ENCODE measurements at places on chromosomes 4 and X.

DNA sequence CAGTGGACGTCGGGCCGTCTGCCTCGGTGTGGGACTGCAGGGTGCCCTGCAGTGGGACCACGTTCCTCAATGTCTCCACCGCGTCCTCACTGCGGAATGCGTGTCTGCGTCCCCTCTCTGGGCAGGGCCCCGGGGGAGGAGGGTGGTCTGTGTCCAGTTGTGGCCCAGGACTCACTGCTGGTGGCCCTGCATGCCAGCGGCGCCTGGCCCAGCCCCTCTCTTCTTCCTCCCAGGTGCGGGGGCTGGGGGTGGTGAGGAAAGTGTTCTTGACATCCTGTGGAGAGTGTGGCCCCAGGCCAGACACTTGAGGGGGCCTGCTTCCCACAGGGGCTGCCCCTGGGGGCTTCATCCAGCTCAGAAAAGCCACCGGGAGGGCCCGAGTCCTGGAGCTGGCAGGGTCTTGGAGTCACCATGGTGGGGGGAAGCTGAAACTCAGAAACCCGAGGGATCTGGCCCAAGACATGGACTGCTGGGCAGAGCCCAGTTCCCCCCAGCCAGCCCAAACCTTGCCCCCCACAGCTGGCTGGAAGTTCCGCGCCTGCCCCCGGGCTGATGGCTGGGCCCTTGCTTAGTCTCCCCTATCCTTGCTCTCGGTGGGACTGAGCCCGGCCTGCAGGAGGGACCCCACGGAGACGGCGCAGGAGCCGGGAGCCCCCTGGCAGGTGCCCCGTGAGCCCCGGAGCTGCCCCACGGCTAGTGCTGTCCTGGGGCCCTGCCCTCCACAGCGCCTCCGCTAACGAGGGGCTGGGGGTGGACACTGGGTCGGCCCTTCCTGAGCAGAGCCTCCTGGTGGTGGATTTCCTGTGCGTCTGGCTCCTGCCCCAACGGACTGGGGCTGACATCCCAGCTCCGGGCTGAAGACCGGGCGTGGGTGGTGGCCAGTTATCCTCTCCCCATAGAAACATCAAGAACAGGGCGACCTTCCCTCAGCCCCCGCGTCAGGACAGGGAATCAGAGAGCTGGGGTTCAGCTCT, 2.9 kb downstream of the DOK7 start:
- DNase-seq = peak; percentile 66

DNA sequence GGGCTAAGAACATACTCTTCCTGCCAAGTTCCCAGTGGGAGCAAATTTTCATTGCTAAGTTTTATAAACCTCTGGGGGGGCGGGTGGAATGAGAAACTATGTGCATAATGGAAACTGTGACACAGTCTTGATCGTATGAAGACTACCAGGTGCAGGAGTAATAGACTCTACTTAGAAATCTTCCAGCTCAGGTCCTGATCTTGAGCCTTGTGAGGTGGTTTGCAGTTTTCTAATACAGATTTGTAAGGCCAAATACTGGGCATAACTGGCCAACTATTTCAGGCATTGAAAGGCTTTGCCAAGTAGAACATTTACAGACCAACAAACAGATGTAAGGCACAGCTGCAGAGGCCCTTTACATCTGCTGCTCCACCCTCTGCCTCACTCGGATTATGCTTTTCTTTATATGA, 89.7 kb upstream of the CBR4 start:
- no peak for DNase-seq

- peak; percentile 90 for DNase-seq
Measured at GRCh38 chr4:75180790-75181776, 248.2 kb downstream of the PARM1 start.

GRCh38 chr4:35358001-35358584, 886.2 kb downstream of the ARAP2 start:
- no peak for DNase-seq

DNA sequence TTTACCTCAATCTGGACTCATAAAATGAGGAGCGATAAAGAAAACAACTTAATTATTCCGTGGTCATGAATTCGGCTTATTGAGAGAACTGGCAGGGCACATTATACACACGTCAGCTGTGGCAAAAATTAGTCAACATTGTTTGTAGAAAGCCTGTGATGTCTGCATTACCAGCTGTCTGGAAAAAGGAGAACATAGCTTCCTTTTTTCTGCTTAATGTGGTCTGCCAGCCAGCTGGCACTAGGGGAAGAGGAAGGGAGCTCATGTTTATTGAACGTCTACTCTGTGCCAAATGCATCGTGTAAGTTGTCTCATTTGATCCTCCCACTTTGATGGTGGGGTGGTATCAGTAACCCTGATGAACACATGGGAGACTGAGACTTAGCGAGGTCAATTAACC, 367.6 kb downstream of the ARHGAP24 start:
- no peak for DNase-seq

DNA sequence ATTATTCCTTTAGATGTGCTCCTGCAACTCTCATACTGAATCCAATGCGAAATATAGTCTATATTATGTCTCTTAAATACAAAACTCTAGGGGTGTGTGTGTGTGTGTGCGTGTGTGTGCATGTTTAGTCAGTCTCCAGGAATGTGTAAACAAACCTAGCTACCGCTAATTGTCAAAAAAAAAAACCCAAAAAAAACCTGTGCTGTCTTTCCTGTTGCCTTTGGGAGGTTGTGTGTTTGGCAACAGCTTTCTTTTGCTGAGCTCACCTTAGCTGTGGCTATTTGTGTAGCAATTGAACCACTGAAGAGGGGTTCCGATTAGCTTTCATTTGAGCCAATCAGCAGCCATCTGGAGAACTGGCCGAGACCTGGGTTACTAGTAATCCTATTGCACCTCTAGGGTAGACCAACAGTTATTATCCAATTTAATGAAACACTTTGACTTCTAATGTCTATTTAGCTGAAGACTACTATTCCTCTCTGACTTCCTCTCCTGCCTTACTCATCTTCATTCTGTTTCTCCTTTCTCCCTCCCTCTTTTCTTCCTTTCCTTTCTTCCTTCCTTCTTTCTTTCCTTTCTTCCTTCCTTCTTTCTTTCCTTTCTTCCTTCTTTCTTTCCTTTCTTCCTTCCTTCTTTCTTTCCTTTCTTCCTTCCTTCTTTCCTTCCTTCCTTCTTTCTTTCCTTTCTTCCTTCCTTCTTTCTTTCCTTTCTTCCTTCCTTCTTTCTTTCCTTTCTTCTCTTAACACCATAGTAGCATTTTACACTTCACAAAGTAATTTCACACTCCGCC, 471.1 kb downstream of the GBA3 start:
- DNase-seq = peak; percentile 53

DNA sequence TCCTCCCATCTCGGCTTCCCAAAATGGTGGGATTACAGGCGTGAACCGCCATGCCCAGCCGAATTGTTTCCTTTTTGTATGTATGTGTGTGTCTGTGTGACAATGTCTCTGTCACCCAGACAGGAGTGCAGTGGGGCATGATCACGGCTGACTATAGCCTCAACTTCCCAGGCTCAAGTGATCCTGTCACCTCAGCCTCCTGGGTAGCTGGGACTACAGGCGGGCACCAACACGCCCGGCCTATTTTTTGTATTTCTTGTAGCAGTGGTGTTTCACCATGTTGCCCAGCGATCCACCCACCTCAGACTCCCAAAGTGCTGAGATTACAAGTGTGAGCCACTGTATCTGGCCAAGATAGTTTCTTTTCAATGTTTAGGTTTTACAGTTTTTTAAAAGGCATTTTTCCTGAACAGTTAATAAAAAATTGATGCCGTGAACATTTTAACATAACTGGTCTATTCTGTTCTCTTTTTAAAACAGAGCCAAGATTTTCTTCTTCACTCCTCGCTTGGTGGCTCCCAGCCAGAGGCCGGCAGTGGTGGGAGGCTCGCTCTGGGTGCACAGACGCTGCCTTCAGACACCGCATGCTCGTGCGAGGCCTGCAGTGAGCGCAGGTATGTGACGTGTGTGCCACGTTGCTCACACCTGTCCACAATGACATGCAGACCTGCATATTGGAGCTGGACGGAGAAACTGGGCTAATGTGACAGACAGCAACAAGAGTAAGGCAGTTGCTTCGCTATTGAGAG, 88.5 kb downstream of the FAM193A start:
- no peak for DNase-seq

DNA sequence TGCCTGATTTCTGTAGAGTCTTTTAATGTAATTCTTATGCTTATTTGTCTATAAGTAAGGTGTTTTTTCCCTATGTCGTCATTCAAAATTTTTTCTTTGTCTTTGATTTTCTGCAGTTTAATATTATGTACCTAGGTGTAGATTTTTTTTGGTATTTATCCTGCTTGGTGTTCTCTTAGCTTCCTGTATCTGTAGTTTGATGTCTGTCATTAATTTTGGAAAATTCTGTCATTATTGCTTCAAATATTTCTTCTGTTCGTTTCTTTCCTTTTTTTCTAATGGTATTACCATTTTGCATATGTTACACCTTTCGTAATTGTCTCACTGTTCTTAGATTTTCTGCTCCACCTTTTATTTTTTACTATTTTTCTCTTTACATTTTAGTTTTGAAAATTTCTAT, 672.5 kb upstream of the KLHL4 start:
- DNase-seq = no peak

- no peak for DNase-seq
Measured at GRCh38 chr4:16721613-16722291, 176.7 kb downstream of the LDB2 start.

- no peak for DNase-seq
Measured at GRCh38 chr4:124953061-124953460, 240.5 kb upstream of the ANKRD50 start.

GRCh38 chrX:105910563-105911105, 88.3 kb downstream of the NRK start:
- no peak for DNase-seq

GRCh38 chrX:11665168-11666111, at the start of gene ARHGAP6:
Gene ARHGAP6, minus strand, starts transcription at chrX:11665920. Its CDS starts 1,092 bp downstream, at chrX:11664828.
- peak; percentile 87 for DNase-seq

GRCh38 chr4:9921326-9921725, 100.0 kb downstream of the SLC2A9 start:
- peak; percentile 57 for DNase-seq
